ENCODE measurements at places on chromosomes 3 and 15. TPM values are rescaled to one million over a fixed set of nuclear protein-coding genes. Genes with fewer than 3 reads are reported as not detected.

The GAP43 gene
- not detected for total RNA-seq

The SNTN gene
- not detected for total RNA-seq

The UBL7 gene
- total RNA-seq = 54.1 TPM

The TMC3 gene
- total RNA-seq = not detected

The SAMD7 gene
- not detected for total RNA-seq

The RETNLB gene
- not detected for total RNA-seq

The CFAP44 gene
- 22.6 TPM for total RNA-seq

The IFT57 gene
- 25.2 TPM for total RNA-seq

The TMEM212 gene
- not detected for total RNA-seq

The CPN2 gene
- total RNA-seq = not detected

The SLITRK3 gene
- not detected for total RNA-seq
